ENCODE measurements at places on chromosomes 13 and 19.

GRCh38 chr13:83151308-83151660, 731.0 kb downstream of the SLITRK1 start:
- no peak for DNase-seq

DNA sequence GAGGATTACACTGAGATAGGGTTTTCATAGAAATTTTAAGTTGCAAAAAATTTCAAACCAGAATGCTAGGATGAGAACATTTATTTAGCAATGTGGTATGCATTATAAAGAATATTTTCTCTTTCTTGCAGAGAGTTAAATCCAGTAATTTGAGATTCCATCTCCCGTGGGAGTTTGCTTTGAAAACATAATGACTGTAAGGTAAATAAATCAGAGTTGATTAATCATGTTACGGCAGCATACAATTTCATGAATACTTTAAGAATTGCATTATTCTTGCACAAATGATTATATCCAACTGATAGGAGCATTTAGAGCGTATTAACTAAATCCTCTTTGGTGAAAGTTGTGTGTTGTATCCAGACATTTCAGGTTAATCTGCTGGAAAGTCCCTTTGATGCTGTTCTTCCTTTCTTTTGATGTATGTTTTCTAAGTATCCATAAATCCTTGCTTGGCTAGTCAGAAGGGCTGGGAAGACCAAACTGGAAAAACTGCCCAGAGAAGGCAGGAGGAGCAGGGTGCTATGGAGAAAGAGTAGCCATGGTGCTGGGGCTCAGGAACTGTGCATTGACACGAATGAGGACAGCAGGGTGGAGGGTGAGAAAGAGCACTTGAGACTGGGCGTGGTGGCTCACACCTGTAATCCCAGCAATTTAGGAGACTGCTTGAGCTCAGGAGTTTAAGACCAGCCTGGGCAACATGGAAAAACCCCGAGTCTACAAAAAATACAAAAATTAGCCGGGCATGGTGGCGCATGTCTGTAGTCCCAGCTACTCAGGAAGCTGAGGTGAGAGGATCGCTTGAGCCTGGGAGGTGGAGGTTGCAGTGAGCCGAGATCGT, 4.8 kb upstream of the GJA3 start:
- DNase-seq = no peak

GRCh38 chr19:5991244-5991838, 13.4 kb upstream of the RANBP3 start:
- no peak for DNase-seq

- DNase-seq = no peak
Observed at GRCh38 chr13:99214232-99214631, 13.6 kb downstream of the UBAC2 start.

DNA sequence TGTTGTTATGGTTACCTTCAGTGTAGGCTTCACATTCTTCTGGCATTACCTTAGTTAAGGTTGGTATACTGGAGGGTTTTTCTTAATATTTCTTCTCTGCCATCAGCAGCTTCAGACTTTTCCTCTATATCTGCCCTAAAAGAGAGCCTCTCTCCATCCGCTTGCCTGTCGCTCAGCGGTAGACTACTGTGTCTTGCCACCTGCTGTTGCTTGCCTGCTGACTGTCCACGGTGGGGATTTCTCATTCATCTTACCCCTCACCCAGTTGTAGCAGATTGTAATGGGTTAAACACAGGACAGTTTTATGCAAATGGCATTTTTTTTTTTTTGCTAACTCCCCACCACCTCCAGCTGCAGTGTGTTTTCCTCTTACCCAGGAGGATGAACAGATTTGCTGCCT, 577.2 kb downstream of the SLITRK5 start:
- no peak for DNase-seq

DNA sequence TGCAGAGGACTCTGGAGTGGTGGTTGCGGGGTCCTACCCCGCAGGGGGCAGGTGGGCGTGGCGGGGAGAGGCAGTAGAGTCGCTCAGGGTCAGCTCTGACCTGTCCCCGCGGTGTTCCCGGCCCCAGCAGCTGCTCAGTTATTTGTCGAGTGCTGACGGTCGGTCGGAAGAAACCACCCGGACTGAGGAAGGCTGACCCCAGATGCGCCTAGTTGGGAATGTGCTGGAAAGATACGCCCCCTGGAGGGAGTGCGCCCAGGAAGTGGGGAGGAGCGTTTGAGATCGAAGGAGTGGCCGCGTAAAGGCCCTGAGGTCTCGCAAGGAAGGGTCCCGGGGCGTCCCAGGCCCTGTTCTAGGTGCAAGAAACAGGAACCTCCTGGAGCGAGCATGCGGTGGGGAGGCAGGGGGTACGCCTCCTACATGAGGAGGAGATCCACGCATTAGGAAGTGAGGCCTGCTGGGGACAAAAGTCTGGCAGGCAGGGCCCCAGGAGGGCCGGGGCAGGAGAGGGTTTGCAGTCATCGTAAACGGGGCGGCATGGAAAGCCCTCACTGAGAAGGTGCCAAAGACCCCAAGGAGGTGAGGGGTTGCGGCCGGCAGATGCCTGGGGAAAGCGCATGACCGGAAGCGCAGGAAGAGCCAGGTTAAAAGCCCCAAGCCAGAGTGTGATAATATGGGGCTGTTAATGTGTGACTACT, 9.2 kb downstream of the CCDC8 start:
- DNase-seq = no peak

- no peak for DNase-seq
Observed at GRCh38 chr19:17227798-17228367, 1.9 kb downstream of the OCEL1 start.

GRCh38 chr13:97188207-97188606, 33.9 kb upstream of the MBNL2 start:
- no peak for DNase-seq

DNA sequence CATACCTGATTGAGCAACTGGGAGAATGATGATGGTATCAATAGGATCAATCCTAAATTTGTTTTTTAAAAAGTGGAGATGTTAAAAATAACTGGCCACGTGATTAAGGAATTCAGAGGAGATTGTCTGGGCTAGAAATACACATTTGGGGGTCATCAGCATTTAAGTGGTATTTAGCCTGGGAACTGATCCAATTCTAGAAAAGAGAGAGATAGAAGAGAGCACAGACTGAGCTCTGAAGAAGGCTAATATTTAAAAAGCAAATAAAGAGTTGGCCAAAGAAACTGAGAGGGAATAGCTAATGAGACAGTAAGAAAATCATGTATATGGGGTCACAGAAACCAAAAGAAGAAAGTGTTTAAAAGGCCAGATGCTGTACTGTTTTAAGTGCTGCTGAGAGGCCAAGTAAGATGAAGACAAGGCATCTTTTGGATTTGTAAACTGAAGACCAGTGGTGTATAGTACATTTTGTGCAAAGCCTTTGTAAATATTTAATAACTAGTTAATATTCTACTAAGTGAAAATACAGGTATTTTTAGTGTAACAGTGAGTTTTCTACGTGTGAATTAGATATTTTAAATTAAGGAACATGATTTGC, 40.2 kb downstream of the UBL3 start:
- no peak for DNase-seq

GRCh38 chr13:98173431-98174152, 3.5 kb downstream of the RNF113B start:
- no peak for DNase-seq

DNA sequence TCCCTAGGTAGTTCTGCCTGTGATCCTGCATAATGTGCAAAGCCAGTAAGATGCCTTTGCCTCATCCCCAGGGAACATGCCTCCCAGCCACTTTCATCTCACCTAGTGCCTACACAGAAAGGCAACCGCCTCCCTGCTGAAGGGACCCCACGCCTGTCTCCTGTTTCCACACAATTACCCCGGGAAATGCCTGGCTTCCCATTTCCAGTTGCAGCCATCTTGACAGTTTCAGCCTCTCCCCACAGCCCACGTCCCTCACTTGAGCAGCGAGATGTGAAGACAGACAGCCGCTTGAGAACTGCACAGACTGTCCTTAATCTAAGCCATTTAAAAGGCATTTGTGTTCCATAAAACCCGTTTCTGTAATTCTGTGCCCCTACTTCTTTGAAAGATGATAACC, 4.7 kb upstream of the UQCRFS1 start:
- DNase-seq = no peak

DNA sequence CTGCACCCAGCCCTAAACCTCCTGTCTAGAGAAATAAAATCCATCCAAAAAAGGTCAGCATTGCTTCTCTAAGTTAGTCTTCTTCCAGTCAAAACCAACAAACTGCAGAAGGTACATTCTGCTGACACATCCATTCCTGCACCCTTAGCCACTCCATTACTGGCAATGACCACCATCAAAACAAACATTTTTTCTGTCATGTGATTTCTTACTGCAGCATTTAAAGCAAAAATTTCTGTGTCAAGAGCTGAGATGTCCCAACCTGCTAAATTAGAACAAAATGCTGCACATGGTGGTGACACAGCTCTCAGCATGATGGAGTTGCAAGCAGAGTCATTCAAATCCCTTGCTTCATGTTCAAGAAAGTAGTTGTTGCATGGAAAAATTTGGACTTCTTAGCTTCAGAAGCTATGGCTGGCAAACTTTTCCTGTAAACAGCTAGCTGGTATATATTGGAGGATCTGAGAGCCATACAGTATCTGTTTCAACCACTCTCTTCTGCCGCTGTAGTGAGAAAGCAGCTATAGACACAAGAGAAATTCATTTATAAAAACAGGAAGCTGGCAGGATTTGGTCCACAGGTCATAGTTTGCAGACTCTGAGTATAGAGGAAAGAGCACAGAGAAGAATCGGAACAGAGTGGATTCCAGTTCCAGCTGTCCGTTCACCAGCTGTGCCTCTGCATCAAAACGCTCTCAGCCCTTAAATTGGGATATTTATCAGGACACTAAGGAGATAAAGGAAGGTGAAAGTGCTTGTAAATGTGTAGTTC, 17.4 kb downstream of the RUBCNL start:
- DNase-seq = peak; percentile 83

- DNase-seq = no peak
Observed at GRCh38 chr13:42239161-42239560, 32.8 kb upstream of the AKAP11 start.

DNA sequence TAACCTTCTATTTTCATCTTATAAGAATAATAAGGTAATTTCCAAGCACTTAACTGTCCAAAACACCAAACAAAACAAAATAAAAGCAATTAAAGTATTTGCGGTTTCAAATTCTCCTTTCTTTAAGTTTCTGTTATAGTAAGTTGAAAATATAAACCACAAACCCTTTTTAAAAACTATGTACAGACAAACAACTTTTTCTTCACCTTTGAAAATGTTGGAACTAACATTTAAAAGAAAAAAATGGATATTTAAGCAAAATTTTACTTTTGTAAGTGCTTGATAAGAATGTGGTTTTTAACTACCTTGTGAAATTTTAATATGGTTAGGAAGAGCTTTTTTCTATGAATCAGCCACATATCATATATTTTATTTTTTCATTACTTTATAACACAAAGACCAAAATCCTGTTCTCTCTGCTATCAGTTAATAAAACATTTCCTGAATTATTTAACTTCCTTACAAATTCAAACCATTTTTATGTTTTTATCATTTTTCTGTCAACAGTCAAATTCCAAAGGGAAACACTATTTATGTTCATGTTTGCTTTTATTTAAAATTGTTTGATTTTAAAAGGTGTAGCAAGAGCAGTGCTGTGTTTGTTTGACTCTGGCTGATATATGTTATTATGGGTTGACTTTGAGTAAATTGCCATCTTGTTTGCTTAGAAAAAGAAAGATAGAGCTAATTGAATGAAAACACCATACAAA, 554.1 kb upstream of the KLHL1 start:
- DNase-seq = no peak

DNA sequence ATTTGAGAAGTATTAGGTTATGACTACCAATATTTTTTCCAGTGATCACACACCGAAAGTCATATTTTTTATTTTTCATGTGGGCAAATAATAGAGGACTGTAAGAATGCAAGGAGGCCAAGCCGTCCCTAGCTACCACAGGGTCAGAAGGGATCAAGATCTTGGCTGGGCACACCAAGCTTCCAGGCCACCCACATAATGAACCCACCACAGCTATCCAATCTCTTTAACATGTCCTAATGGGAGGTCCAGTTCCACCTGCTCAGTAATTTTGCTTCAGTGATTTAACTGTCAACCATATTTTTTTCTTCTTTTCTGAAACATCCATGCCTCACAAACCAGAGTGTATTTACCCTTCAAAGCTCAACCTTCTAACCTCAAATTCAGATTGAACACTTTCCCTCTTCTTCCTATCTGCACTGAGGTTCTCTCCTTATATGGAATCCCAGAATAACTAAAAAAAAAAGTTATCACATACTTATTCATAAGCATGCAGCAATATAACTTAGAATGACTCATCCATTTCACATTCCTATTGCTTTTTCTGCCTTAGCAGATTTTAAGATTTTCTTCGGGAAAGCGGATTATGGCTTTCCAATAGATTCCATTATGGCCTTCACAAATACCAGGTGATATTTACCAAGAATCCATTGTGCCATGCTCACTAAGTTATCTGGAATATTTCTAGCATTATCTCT, 12.2 kb downstream of the ARGLU1 start:
- no peak for DNase-seq

- DNase-seq = no peak
Observed at GRCh38 chr13:28631801-28632200, 27.1 kb upstream of the POMP start.

- DNase-seq = no peak
Observed at GRCh38 chr19:58398545-58398944, 3.1 kb downstream of the RNF225 start.

GRCh38 chr19:47156861-47157430, 26.3 kb downstream of the SAE1 start:
- DNase-seq = peak; percentile 43

GRCh38 chr13:86870444-86870843, 800.7 kb upstream of the SLITRK5 start:
- peak; percentile 21 for DNase-seq

GRCh38 chr19:35346193-35347052, 1.3 kb upstream of the FFAR1 start:
- DNase-seq = peak; percentile 81

- no peak for DNase-seq
Observed at GRCh38 chr13:76707360-76707759, 178.8 kb downstream of the KCTD12 start.

DNA sequence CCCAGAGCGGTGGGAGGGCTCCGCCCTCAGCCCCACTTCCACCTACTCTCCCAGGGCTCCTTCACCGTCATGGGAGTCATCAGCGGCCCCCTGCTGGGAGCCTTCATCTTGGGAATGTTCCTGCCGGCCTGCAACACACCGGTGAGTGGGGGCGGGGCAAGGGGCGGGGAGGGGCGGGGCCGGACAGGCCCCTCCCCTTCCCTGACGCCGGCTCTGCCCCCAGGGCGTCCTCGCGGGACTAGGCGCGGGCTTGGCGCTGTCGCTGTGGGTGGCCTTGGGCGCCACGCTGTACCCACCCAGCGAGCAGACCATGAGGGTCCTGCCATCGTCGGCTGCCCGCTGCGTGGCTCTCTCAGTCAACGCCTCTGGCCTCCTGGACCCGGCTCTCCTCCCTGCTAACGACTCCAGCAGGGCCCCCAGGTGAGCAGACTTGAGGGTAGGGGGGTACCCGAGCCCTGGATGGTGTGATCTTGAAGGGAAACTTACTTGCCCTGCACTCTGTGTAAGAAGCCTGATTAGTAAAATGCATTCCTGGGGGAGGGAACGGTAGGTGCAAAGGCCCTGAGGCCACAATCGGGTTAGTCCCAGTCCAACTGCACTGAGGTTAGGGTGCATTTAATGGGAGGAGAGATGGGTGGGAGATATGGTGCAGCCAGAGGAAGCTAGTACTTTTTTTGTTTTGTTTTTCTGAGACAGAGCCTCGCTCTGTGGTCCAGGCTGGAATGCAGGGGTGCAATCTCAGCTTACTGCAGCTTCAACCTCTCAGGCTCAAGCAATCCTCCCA, 12.1 kb downstream of the SLC5A5 start:
- DNase-seq = no peak
